ENCODE measurements at places on chromosomes 5 and 9.

DNA sequence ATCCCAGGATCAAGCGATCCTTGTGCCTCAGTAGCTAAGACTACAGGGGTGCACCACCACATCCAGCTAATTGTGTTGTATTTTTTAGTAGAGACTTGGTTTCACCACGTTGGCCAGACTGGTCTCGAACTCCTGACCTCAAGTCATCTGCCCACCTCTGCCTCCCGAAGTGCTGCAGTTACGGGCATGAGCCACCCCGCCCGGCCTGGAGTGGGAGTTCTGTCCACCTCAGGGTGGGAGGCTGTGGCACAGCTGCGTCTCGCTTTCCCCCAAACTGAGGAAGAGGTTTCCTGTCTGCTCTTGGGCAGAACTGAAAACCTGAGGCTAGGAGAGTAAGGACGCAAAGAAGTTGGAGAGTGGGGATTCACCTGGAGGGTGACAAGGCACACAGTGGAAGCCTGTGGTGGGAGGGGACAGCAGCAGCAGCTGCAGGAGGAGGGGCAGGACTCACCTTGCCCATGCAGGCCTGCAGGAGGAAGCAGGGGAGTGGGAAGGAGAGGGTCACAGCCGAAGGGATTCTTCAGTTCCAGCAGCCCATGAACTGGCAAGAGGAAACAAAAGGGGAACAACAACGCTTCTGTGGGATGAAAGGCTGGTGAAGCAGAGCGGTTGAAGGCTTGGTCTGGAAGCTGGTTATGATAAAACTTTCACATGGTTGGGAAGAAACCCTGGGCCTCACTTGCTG, 181.4 kb downstream of the GAS1 start:
- no peak for DNase-seq

GRCh38 chr9:4787876-4788275, 4.9 kb upstream of the RCL1 start:
- DNase-seq = no peak

DNA sequence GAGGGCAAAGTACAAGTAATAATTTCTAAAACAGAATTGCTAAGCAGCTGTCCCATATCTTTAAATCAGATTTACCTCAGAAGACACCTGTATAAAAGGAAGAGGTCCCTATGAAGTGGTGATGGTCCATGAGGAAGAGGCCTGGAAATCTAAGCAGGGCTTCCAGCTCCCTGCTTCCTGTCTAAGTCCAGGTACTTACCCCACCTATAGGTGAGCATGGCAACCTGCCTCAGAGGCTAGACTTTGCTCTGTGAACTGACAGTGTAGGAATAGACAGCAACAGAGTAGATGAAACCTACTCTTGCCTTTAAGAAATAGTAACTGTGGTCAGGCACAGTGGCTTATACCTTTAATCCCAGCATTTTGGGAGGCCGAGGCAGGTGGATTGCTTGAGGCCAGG, 55.8 kb upstream of the ARRDC3 start:
- DNase-seq = no peak

DNA sequence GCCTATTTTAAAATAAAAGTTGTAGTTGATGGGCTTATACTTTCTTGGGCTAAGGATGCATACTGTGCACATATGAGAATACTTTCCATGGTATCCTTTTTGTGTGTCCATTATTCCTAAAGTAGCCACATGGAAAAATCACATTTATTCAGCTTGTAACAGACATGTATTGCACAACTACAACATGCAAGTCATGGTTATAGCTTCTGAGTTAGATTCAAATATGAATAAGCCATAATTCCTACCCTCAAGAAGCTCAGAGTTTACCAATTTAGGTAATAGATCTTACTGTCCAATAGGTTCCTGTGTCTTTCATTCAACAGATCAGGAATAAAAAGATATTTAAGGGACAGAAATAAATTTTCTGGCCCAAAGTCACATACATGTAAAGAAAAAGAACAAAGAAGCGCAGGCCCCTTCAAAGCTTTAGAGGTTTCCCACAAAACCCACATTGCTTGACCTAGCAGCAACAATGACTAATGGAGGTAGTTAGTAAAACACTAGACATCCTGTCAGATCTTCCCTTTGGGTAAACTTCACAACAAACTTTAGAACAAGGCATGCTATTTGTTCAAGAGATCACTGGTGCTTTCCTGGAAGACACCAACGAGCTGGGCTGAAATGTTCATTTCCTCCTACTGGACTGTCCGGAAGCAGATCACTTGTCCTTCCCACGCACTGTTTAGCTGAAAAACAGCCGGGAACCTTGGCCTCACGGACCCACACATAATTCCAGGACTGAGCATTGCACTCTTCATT, 78.4 kb upstream of the ITGA1 start:
- no peak for DNase-seq

DNA sequence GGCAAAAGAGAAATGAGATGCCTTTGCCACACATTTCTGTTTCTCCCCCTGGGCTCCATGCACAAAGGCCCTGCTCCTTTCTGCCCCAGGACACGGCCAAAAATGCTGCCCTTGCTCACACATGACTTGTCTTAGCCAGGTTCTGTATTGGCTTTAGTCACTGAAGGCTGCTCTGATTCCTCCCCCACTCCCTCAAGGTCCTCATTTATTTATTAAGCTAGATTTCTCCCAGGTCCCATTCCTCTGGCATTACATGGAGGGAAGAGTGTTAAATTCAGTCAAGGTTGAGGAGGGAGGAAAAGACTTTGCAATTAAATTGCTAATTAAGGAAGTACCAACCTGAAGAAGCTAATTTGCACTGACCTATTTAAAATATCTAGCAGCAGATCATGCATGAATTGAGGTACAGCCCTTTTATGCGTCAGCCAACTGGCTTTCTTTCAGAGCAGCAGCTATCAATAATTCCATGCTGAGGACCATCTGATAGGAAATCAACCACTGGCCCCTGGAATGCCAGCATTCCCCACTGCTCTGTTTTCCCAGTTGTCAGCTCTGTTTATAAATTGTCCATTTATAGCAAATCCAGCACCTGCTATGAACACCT, 81.2 kb upstream of the MAP3K1 start:
- no peak for DNase-seq

DNA sequence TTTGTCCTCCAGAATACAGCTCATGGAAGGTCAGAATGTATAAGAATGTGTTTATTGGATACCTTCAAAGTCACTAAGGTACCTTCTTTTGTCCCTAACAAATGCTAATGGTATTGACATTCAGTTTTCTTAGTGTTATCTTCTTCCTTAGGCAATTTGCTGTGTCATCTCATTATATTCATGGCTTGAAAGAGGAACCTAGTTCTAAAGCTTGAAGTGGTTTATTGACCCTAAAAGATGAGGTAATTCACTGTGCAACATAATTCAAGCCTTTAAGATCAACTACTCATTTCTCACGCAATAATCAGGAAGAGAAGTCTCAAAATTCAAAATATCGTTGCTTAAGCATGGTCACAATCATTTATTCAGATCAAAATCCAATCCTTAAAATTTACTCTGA, 342.7 kb upstream of the RIOK2 start:
- DNase-seq = no peak

GRCh38 chr5:101539315-101539714, 636.2 kb upstream of the ST8SIA4 start:
- no peak for DNase-seq
